Mesenteric fat pad (tissue), 1 donor: ENCODE measurements at places on chromosomes 16 and 17.

DNA sequence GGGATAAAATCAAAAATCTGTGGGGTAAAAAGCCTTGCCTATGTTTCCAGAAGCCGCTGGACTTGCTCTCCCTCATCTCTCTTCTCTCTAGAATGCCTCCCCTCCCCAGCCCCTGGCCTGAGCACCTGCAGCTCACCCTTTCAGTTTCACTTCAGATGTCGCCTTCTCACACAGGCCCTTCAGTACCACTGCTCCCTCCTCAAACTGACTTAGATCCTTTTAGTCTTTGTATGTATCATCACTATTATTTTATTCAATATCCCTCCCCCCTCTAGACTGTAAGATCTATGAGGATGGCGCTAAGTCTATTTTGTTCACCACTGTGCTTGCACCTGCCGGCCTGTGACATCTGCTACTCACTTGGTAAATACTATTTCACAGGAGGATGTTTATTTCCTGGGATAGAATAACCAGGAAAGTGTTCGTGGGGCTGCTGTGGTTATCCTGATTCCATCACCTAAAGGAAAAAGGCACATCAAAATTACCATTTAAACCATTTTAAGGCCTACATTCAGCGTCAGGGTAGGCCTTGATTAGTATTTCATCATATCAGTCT, 122.3 kb downstream of the MRTFB start:
- DNase-seq: no peak

- no peak for DNase-seq
These were observed 24.5 kb upstream of the GPRC5C start for GRCh38 chr17:74407384-74407783.

- no peak for DNase-seq
These were observed 149.0 kb downstream of the CCDC182 start for GRCh38 chr17:57595947-57596695.

DNA sequence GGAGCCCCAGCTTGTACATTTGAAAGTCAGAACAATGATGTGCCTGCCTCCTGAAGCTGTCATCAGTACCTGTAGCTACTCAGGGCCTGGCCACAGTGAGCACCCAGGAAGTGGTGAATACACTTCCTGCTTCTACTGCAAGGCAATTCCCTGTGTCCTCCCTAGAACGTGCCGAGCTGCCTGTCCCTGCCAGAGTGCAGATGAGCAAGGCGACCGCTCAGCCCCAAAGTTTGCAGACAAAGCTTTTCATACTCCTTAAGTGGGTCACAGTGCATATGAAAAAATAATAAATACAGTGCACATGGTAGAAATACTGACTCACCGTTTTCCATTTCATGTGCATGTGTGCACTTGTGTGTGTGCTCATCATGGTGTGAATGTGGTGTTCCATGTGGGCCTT, 77.3 kb downstream of the MPRIP start:
- DNase-seq: no peak

DNA sequence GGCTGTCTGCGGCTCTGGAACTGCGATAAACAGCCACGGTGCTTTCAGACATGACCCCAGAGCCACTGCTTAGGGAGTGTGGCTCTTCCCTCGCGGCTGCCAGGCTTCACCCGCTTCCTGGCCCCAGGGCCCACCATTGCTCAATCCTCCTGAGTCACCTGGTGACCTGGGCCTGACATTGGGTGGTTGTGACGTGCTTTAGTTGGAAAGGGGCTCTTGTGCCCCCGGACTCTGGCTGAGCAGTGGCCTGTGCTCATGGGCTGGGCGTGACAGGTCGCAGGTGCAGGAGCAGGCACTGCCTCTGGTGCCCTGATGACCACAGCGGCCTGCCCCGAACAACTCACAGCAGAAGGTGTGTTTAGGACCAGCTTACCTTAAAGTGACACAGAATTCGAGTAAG, 8.6 kb upstream of the NUDT16L1 start:
- DNase-seq: no peak

DNA sequence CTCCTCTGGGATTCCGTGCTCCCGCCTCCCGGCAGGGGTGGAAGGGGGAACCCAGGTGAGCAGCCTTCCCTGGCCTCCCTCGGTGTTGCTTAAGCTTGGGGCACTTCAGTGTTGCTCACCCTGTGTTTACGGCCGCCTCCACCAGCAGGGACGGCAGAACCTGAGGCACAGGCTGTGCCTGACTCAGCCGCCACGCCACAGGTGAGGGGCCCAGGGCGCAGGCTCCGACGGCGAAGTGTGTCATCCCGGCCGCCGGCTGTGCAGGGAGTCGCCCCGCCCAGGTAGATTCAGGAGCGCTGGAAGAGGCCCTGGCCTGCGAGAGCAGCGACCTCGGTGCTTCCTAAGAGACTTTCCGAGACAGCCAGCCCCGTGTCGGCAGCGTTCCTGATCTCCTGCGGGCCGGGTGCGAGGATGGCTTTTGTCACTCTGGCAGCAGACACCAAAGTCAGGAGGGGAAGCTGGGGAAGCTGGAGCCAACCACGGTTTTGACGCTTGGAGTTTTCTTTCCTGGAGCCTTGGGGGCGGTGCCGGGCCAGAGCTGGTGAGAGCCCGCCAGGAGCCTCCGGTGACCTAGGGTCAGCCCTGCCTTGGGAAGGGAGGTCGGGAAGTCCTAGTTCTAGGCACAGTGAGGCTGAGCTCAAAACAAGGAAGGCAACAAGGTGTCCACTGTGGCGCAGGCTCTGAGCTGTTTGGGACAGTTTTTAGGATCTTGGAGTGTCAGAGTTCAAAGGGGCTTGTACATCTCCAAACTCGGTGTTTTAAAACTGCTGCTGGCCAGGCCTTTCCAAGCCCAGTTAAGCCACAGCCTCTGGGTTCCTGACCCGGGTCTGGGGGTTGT, 2.1 kb downstream of the GSE1 start:
- DNase-seq: no peak

DNA sequence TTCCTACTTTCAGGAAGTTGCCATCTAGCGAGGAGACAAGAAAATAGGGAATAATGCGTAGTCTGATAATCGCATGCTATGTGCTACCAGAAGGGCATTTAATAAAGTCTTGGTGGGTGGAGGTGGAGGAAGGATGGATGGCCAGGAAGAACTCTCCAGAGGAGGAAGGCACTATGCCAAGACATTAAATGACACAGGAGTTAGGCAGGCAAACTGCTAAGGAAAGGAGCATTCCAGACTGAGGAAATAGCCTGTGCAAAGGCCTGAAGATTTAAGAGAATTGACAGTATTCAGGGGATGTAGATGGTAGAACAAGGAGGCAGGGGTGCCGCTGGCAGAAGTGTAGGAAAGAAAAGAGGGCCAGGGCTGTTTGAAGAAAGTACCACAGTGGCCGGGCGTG, 19.3 kb upstream of the ARHGAP44 start:
- no peak for DNase-seq

DNA sequence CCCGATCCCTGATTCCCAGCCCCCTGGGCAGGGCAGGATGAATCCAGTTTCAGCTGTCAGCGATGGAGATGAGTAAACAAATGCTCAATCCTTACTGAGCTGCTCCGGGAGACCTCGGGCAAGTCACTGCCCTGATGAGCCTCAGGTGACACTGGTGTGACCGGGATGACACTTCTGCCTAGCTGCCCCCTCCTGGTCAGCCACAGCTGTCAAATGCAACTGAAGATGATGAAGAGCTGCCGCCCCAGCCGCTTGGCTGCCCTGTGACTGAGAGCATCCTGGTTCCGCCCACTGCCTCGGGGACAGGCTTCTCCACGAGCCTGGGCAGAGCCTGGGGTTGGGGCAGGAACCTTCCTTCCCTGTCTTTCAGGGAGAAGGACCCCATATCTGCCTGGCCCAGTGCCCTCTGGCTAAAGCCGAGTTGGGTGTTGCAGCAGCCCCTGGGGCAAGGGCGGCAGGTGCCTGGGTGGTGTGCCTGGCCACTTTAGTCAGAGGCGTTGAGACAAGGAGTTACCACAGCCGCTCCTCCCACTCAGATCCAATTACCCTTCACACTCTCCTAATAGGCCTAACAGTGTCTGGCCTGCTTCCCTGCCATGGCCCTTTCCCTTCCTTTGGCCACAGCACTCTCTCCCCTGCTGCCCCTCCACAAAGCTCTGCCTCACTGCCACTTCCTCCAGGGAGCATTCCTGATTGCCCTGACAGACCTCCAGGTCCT, 5.5 kb downstream of the CCL17 start:
- DNase-seq: no peak

- DNase-seq: no peak
These were observed 467.0 kb upstream of the C16orf82 start for GRCh38 chr16:26599785-26600104.

- no peak for DNase-seq
These were observed 168.8 kb downstream of the AATF start for GRCh38 chr17:37117373-37118142.

GRCh38 chr17:73400915-73401545, 89.2 kb upstream of the CDC42EP4 start:
- DNase-seq: no peak

DNA sequence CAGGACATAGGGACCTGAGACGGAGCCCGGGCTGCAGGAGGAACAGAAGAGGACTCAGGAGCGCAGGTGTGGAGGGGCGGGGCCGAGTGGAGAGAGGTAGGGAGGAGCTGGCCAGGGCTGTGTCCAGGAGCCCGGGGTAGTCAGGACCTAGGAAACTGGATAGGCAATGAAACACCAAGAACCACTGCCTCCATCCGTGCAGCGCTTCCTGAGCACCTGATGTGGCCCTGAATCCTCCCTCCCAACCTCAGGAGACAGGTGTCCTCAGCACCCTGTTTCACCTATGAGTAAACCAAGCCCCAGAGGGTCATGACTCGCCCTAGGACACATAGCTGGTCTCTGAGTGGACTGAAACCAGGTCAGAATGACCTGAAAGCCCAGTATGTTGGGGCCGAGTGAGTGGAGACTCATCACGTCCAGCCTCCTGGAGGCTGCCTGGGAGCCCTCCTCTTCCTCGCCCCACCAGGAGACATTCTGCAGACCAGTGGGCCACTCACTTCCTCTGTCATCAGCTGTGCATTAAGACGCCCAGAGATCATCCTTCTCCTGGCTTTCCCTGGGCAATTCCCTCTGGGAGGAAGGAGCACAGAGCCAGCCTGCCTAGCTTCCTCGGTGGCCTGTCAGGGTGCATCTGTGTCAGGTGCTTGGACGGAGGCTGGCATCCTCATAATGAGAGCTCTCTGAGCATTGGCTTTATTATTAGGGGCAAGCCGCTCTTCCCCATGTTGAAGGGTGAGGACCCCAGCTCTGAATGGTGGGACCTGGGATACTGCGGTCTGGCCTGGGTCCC, 72.8 kb downstream of the SCNN1B start:
- DNase-seq: no peak

DNA sequence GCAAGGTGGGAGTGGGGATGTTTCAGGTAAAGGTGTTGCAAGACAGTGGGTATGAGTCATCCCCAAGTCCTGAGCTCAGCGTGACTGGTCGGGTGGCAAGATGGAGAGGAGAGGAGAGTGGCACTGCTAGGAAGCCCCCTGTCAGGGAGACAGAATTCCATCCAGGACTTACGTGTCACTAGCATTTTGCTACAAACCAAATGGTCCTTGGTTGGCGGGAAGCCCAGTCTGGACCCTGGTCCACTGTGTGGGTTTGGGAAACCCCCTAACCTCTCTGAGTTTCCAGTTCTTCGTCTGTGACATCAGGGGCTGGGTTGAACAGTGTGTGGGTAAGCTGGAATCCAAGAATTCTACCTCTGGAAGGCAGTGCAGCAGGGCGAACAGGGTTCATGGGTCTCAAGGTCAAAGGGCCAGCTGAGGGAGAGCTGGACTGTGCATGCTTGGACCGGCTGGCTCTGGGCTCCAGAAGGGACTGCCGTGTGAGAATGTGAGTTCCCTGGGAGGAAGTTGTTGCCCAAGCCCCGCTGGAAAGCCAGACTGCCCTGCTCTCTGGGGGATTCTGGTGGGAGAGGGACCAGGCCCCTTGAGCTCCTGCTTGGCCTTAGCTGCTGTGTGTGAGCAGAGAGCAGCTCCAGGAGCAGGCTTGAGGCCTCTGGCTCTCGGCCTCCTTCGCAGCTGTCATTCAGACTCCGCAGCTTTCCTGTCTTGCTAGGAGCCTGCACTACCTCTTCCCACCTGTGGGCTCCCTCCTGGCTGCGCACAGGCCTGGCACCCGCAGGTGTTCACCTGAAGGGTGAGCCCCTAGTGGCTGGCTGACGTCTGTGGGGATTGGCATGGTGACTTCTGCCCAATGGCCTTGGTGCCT, 84.6 kb downstream of the NT5M start:
- no peak for DNase-seq

DNA sequence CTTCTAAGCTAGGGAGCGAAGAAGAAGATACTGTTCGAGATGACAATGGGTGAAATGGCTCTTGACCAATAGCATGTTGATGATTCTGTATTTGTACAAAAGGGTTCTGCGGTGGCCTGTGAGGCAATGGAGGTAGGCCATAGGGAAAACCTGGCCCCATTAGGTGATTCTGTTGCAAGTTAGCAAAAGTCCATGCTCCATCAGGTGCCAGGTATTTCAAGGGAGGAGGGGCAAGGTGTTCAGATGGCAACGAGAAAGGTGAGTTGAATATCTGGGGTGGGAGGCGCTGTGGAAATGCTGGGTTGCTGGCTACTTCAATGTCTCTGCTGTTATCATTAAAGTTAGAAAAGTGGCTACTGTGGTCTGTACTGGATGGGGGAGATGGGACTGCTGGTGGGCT, 62.8 kb downstream of the CACNG1 start:
- no peak for DNase-seq

DNA sequence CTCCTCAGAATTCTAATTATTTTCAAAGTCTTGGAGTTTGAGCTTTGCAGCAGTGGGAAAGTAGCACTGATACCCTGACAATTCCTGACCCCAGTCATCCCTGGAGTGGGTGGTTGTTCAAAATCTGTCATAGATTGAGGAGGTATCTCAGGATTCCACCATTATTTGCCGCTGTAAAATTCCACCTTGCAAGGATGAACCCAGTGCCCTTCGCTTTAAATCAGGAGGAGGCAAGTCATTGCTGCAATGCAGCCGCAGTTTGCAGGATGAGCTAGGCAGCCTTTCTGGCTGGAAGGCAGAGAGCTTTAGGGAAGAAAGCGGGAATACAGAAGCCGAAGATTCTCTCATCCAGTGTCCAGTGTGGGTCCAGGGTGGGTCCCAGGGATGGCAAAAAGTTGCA, 296.9 kb downstream of the RBFOX1 start:
- no peak for DNase-seq

- DNase-seq: no peak
These were observed 31.7 kb downstream of the CRISPLD2 start for GRCh38 chr16:84851192-84852127.
